AG04450 (cell line): ENCODE measurements at places on chromosomes 1 and 21.

DNA sequence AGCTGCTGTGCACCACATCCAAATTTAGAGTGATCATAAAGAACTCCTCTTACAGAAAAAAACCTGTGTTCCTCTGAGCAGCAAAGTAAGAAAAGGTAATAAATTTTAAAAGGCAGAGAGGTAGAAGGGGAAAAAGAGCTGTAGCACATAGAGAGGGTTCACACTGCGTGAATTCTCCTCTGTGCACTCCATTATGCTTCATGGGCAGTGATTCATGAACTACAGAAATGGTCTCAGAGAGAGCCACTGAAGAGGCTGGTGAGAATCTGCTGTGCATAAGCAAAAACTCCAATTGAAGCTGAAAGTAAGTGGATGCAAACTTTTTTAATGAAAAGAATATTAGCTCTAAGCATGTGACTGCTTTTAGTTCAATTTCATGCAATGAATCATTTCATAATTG lies 65.0 kb downstream of the CRB1 start:
- no peak for DNase-seq

GRCh38 chr1:112674440-112674985 lies at the start of gene MOV10:
TSS of gene MOV10 (plus strand) at chr1:112674659. CDS start at chr1:112674913, 254 bp downstream.
- peak; percentile 36 for DNase-seq

- DNase-seq = no peak
These were observed 75.7 kb upstream of the F3 start for GRCh38 chr1:94617134-94617805.

- peak; percentile 13 for DNase-seq
These were observed 32.2 kb upstream of the AKT3 start for GRCh38 chr1:243882276-243882675.
